ENCODE measurements at places on chromosomes 2 and 18.

- no peak for DNase-seq
Measured at GRCh38 chr18:13226533-13227144, 8.1 kb downstream of the LDLRAD4 start.

DNA sequence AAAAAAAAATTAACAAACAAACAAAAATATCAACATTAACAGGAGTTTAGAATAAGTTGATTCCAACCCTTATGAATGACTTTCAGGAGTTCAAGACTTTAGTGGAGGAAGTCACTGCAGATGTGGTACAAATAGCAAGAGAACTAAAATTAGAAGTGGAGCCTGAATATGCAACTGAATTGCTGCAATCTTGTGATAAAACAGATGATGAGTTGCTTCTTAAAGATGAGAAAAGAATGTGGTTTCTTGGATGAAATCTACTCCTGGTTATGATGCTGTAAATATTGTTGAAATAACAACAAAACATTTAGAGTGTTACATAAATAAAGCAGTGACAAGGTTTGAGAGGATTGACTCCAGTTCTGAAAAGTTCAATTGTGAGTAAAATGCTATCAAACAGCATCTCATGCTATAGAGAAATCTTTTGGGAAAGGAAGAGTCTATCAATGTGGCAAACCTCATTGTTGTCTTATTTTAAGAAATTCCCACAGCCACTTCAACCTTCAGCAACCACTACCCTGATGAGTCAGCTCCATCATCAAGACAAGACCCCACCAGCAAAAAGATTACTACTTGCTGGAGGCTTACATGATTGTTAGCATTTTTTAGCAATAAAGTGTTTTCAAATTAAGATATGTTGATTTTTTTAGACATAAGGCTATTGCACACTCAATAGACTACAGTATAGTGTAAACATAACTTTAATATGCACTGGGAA lies 42.7 kb upstream of the TAF4B start:
- DNase-seq = no peak

- no peak for DNase-seq
Measured at GRCh38 chr2:64708829-64709228, 55.1 kb upstream of the SERTAD2 start.

GRCh38 chr2:128772671-128773070 lies 454.0 kb upstream of the HS6ST1 start:
- DNase-seq = no peak

- DNase-seq = no peak
Measured at GRCh38 chr2:109623923-109624322, 9.8 kb downstream of the SOWAHC start.

- DNase-seq = no peak
Measured at GRCh38 chr2:29527947-29528346, 393.4 kb downstream of the ALK start.

DNA sequence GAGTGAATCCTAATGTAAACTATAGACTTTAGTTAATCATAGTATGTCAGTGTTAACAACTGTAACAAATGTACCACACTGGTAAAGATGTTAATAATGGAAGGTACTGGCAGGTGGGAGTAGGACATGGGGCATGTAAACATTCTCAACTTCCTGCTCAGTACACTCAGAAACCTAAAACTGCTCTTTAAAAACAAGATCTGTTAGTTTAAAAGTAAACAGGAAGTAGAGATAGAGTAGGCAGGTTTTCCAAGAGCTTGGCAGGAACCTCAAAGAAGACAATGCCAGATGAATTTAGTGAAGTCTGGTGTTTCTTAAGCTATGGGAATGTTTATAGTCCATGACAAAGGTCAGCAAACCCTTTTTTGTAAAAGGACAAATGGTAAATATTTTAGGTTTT lies 46.6 kb downstream of the CCDC138 start:
- DNase-seq = no peak

- no peak for DNase-seq
Measured at GRCh38 chr2:241777686-241778627, 1.3 kb downstream of the GAL3ST2 start.

DNA sequence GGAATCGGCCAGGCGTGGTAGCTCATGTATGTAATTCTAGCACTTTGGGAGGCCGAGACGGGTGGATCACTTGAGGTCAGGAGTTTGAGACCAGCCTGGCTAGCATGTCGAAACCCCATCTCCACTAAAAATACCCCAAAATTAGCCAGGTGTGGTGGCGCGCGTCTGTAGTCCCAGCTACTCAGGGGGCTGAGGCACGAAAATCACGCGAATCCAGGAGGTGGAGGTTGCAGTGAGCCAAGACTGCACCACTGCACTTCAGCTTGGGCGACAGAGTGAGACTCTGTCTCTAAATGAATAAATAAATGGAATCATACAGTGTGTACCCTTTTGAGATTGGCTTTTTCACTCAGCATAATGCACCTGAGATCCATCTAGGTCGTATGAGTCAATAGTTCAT lies 19.4 kb upstream of the TTC39C start:
- DNase-seq = no peak

DNA sequence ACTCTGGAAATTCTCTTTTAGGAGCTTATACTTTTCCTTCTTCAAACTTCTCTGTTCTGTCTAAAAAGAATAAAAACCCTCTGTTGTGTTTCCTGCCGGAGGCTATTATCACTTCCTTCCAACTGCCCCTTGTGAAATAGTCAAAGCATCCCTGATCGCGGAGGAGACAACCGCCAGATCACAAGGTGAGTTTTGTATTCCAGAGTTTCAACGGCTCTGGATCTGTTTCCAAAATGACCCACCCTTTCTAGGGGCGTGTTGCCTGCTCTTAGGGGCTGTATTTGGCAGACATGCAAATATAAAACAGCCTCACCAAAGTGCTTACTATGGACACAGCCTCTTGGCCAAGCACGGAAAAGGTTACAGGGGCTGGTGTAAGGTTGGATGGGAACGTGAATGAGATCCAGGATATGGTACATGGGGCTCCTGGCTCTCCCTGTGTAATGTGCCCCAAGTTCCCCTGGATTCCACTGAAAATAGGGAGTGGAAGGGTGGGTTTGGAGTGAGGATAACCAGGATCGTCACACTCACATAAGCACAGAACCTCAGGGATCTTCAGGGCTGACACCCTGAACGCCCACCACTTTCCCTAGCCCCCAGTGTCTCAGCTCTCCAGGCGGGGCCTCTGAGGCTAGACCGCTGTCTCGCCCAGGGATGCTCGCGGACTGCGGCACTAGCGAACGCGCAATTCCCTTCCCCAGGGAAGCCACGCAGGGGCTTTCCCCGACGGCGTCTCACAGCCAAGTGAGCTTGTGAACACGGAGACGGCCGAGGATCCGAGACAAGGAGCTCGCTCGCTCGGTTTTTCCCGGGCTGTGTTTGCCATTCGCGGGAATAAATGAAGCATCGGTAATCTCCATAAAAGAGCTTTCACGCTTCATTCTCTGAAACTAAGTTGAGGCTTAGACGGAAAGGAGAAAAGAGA lies 14.4 kb downstream of the EN1 start:
- no peak for DNase-seq

- no peak for DNase-seq
Measured at GRCh38 chr2:25897506-25897905, 19.2 kb upstream of the ASXL2 start.

- DNase-seq = no peak
Measured at GRCh38 chr2:129895526-129896082, 83.9 kb upstream of the RAB6C start.

GRCh38 chr2:8671802-8672201 lies 10.1 kb upstream of the ID2 start:
- no peak for DNase-seq

- no peak for DNase-seq
Measured at GRCh38 chr18:41121116-41121826, 833.8 kb upstream of the PIK3C3 start.

DNA sequence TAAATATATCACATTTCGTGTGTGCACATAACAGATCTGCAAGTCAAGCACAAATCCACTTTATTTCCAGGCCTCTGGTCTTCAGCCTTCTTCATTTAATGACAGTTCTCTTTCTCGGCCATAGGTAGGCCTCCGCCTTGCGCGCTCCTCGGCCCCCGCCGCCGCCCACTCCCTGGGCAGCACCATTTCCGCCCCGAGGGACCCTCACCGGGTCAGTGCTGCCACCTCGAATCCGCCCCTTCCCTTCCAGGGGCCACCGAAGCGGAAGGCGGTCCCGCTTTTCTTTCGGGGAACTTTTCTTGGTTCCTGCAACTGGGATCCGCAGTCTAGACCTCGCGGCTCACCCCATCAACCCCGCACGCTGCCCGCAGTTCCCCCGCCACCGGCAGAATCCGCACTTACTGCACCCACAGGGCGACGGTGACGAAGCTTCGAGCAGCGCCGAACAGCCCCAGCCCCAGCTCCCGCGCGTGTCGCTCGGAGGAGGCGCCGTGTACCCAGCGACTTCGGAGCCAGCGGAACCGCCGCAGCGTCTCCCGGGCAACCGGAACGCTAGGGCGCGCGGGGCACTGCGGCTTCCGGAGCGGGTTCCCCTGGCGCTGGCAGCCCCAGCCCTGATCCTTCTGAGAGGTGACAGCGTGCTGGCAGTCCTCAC lies at the start of gene CDKL4:
TSS of gene CDKL4 (minus strand) at position 502 of the 655 bp plus-strand sequence.
- DNase-seq = peak; percentile 14

DNA sequence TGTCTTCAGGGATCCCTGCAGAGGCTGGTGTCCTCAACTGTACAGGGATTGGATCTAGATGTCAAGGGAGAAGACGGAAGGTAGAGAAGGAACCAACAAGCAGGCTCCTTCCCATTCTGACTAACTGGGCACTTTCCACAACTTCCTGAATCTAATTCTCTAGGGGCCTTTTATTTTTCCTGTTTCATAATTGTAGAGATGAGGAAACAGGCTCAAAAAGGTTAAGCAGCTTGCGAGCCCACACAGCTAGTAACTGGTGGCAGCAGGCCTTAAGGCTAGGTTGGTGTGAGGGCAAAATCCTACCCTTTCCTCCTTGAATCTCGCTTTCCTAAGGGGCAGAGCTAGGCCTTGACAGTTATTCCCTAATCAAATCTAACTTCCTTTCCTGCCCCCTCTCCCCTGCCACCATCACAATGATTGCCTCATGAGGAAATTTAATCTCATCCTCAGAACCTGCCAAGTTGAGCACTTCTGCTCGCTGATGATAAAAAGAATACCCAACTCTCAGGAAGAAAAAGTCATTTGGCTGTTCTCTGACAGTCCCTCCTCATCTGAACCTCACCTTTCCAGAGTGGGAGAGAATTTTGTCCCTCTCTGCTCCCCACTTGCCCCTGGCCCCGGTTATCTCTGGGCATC lies 35.7 kb upstream of the POLE4 start:
- DNase-seq = no peak

- DNase-seq = no peak
Measured at GRCh38 chr2:111951486-111951885, 53.1 kb downstream of the MERTK start.

DNA sequence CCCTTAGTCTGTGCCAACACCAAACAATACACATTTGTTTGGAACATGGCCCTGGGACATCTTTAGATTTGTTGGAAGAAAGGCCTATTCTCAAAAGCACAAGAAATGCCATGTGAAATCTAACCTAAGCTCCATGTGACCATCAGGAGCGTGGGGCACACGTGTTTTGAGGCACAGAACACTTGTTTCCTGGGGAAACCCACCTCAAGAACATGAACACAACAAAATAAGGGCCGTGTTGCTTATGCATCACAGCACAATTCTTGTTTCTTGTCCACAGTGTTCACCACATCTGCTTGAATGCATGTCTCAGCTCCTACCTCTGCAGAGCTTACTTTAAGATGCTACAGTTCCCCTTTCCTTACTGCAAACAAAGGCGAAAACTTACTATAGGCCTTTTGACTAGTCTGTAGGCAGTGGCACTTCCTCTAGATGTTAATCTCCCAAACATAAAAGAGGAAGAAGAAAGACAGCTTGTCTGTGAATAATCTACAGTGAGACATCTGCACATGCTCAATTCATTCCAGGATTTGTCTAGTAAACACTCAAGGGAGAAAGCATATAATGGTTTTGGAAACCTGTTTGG lies 165.0 kb downstream of the ANKRD44 start:
- DNase-seq = no peak

DNA sequence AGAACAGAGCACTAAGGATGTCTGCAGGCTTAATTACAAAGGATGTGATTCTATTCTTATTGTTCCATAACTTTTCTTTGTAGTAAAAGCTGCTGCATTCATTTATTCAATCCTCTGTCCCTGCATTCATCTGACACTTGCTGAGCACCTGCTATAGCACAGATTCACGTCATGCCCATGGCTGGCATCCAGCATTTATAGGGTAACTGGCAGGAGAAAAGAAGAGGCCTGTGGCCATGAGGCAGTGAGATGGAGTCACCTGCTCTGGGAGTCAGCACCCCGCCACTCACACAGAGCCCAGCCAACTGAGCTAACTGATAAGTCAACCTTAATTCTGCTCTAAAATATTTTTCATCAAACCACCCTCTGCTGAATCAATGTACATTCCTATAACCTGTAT lies 18.3 kb upstream of the CDC42EP3 start:
- no peak for DNase-seq

- DNase-seq = no peak
Measured at GRCh38 chr2:7692657-7693161, 775.5 kb downstream of the RNF144A start.

DNA sequence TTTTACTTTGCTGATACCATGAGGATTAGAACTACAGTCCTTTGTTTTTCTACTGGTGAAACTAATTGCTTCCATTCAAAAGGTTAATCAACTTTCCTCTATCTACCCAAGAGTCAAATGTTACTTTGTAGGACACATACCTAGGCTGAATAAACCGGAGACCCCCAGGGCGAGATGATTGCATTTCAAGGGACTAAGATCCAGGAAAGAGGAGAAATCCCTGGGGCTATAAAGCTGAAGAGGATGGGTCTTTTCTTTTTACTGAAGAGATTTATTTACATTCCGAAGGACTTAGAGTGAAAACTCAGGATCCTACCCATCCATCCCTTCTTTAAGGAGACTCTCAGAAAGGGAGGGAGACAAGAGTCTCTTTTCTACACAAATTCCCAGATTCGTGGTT lies 331.9 kb downstream of the CDH19 start:
- DNase-seq = no peak

GRCh38 chr18:2515908-2516625 lies 55.2 kb downstream of the METTL4 start:
- no peak for DNase-seq

GRCh38 chr2:43402452-43402937 lies 176.1 kb upstream of the ZFP36L2 start:
- DNase-seq = no peak

- no peak for DNase-seq
Measured at GRCh38 chr2:167240671-167241070, 352.4 kb downstream of the XIRP2 start.
